ENCODE measurements at places on chromosomes 1 and 21.

DNA sequence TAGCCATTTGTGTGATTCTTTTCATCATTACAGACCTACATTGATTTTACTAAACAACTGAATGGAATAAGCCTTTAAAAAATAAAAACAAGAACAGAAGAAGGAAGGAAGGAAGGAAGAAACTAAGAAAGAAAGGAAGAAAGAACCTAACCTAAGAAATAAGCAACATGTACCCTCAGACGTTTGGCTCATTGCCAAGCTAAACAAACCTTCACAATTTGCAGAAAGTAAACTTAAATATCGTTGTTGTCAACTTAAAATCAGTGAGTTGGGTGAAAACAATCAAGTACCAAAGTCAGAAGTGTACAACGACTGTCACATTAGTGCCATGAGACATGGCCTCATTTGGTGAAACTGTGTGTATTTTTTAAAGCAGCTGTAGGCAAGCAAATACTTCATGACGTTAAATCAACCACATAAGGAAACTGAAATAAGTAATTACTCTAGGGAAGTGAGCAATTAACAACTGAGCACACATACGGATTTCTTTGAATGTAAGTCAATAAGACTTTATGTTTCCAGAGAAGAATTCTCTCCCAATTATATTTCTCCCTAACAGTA lies 313.1 kb upstream of the TMPRSS15 start:
- DNase-seq: no peak

DNA sequence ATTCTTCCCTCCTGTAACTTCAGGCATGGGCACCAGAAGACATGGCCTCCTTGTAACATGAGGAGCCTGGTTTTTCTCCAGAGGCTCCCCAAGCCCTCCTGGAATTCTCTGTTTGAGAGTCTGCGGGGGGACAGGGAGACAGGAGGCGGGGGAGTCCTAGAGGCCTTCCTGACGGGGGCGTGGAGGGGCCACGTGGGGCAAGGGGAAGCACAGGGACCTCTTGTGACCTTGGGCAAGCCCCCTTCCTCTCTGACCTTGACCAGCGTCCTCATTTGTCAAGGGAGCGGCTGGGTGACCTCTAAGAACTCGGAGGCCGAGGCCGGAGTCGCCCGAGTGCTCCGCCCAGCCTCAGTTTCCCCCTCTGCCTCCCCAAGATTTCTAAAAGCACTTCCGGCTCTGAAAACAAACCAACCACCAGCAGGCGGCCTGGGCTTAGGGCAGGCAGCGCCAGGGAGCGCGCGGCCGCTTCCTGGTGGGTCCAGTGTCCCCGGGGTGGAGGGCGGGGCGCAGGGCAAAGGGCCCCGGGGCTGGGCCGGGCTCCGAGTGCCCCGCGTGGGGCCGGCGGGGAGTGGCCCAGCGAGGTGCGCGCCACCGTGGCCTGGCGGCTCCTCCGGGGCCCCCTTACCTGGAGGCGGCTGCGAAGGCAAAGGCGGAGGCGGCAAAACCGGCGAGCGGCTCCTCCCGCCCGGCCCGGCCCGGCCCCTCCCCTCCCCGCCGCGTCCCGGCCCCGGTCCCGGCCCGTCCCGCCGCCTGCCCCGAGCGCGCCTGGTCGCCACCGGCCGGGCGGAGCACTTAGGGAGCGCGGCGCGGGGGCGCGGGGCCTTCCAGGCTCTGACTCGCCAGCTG lies at the start of gene TMCO4:
Gene TMCO4 (minus strand): TSS at position 687 of the 846 bp plus-strand sequence. CDS start 19,158 bp downstream, outside the sequence.
- DNase-seq: peak; percentile 39

- DNase-seq: peak; percentile 69
Observed at GRCh38 chr21:18529254-18529653, 125.7 kb upstream of the TMPRSS15 start.

GRCh38 chr1:57850176-57850940 lies 426.5 kb upstream of the DAB1 start:
- no peak for DNase-seq

DNA sequence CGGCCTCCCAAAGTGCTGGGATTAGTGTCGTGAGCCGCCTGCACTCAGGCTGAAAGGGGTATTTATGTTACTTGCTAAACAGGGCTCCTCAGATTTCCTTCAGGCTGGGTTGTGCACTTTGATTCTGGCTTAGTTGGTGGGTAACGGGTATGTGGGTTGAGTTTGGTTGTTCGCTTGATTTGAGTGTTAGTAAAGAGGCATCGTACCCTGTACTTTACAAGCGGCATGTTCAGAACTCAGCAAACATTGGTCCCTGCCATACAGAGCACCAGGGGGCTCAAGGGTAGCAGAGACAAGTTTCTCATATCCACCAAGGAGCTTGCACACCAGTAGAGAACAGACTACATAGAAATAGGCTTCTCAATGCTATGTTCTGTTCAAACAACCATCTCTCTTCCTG lies 147.8 kb downstream of the PGBD5 start:
- DNase-seq: no peak

DNA sequence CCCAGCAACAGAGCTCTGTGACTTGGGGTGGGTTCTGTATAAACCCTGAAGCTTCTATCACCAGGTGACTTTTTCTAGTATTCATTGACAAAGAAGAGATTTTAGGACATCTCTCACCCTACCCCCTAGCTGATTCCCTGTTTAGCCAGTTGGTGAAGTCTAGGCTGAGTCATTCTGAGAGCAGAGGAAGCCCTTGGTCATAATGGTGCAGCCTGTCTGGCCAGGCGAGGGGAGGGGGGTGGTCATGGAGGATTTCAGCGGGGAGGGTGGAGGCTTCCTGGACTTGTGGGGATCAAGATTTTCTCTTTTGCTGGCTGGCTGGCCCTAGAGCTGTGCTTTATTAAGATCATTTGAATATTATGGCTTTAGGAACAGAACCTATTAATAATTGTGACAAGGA lies 262.6 kb downstream of the CAMTA1 start:
- no peak for DNase-seq

GRCh38 chr1:248750496-248750895 lies 5.1 kb downstream of the LYPD8 start:
- DNase-seq: no peak

DNA sequence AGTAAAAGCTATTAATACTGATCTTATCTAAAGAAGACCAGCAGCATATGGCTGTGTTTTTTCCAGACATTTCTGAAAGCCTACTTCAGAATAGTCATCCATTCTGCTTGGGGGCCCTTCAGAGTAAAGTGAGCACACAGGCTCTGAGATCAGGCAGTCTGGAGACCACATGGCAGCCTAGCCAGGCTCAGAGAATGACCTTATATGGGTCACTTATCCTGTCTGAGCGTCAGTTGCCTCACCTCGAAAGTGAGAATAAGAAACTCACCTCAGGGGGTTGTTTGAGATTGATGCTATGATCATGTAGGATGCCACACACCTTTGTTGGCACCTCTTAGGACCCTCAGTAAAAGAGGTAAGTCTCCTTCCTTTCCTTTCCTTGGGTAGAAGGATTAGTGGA lies 270.4 kb downstream of the GRIK1 start:
- DNase-seq: no peak

GRCh38 chr1:34721646-34722355 lies 33.0 kb upstream of the GJB5 start:
- no peak for DNase-seq

DNA sequence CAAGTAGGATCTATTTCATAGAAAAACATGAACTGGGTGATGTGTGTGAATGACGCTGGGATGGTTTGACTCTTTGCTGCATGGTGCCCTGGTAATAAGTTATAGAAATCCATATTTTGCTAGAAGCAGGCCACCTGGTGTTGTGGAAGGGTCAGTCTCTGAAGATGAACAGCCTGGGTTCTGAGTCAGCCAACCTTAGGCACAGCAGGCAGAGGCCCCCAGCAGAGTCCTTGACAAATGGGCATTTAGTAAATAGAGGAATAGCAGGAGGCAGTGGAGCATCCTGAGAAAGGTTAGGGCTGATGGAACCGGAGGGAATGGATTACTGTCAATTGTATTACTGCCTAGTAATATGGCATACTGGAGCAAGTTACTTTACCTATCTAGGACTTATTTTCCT lies 20.9 kb downstream of the FGGY start:
- DNase-seq: no peak

- no peak for DNase-seq
Observed at GRCh38 chr1:39965044-39965443, 10.1 kb downstream of the MFSD2A start.

DNA sequence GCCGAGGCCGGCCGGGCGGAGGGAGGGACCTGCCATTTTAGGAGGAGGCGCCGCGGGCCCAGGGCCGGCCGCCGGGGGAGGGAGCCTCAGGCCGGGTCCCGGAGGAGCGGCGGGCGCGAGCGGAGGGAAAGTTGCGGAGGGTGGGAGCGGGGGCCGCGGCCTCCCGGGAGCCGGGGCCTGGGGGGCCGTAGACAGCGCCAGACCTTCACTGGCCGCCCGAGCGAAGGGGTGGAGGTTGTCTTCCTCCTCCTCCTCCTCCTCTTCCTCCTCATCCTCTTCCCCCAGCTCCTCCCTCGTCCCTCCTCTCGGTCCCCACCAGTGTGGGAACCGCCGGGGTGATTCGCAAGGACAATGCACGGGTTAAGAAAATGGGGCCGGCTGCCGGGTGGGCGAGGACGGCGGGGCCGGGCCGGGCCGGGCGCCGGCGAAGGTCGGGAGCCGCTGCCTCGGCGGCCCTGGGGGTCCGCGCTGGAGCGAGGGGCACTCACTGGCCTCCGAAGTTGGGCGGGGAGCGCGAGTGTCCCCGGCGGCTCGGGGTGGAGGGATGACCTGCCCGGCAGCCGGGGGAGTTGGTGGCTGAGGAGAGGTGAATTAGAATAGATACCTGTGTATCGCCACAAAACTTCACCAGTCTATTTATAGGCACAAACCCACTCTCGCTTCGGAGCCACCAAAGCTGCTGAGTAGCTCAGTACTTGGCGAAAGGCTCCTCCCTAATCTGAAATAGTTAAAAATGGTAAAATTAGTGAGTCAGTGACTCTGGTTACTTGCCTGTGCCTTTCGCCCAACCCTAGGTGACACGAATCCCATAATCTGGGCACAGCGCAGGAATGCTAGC lies 1.3 kb downstream of the DYRK1A start:
- DNase-seq: peak; percentile 74

GRCh38 chr1:181484821-181485220 lies 1.5 kb downstream of the CACNA1E start:
- no peak for DNase-seq

- DNase-seq: no peak
Observed at GRCh38 chr1:224774378-224774777, 155.1 kb upstream of the DNAH14 start.

- no peak for DNase-seq
Observed at GRCh38 chr1:107691540-107691939, 273.4 kb downstream of the VAV3 start.

DNA sequence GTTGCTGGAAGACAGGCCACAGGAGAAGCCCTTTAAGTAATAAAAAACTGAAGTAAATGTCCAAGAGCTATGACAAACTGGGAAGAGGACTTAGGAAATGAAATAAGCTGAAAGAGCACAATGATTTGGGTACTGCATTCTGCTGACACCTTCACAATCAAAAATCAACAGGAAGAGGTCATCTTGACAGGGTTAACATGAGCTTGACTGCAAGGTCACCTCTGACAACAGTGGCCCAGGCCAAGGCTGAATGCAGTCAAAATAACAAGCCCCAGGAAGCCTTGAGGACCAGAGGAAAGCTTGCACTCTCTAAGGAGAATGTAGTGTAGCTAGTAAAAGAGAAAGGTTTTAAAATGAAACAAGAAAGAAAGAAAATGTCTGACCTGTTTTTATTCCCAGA lies 179.3 kb downstream of the SEC16B start:
- no peak for DNase-seq

GRCh38 chr1:115665319-115666096 lies 23.7 kb downstream of the VANGL1 start:
- DNase-seq: no peak

- no peak for DNase-seq
Observed at GRCh38 chr1:230077011-230077410, 10.0 kb downstream of the GALNT2 start.

- DNase-seq: no peak
Observed at GRCh38 chr1:208177656-208178055, 66.5 kb downstream of the PLXNA2 start.
